DMS53 (cell line): ENCODE measurements at places on chromosomes 16 and 17.

GRCh38 chr16:85678016-85678415 is 10.7 kb downstream of the GINS2 start:
- DNase-seq, result no peak

DNA sequence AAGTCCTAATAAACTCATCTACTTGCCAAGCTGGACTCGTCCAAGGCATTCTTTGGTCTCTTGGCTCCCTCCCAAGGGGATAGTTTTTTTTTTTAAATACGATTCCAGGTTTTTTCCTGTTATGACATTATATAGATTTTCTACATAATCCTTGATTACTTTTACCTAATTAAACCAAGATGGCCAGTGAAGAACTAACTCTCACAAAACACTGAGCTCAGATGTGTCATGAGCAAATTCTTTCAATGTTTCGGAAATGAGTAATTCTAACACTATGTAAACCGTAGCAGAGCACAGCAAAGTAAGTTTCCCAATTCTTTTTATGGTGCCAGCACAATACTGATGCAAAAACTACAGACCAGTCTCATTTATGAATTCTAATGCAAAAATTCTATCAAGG is 1.8 kb downstream of the ZNF23 start:
- no peak for DNase-seq

GRCh38 chr17:38773258-38773657 is 20.7 kb downstream of the PSMB3 start:
- DNase-seq, result no peak

GRCh38 chr17:55322453-55322985 is 57.8 kb downstream of the HLF start:
- no peak for DNase-seq

DNA sequence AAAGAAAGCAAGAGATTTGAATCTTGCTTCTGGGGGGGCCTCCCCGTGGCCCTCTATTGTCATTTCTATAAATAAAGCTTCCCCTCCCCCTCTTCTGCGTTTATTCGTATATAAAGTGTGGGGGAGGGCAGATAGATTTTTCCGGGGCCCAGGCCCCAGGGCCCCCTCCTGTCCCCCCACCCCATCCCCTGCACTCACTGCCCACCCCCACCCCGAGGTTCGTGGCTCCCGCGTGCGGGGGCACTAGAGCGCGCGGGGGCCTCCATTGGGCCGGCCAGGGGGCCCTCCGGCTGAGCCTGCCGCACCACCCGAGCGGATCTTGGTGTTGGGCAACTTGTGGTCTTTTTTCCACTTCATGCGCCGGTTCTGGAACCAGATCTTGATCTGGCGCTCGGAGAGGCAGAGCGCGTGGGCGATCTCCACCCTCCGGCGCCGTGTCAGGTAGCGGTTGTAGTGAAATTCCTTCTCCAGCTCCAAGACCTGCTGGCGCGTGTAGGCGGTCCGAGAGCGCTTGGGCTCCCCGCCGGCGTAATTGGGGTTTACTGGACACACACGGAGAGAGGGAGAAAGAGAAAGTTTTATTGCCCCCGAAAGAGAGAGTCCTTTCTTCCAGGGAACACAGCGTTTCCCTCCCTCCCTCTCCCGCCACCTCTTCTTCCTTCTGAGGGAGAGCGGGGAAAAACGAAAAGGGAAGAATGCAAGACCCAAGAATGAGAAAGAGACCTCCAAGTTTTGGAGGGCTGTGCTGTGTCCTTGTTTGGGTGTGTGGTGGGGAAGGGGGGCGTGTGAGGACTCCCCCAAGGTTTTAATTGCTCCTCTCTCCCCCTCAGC is 1.5 kb downstream of the HOXB4 start:
- DNase-seq, result no peak

DNA sequence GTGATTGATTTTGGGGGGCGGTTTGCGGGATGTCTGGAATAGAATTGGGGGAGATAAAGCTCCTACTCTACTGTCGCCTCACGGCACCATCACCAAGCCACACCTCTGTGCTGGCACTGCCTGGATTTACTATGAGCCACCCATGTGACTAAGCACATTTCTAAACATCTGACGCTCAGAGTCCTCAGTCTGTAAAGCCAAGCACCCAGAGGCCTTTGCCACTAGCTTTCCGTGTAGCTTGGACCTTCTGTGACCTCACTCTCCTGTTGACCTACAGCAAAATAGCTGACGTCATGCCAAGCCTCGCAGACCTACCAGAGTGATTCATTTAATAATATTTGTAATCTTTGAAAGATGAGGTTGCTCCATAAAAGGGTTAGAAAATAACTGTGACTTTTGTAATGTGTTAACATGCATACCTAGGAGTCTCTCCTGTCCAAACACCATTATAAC is 38.5 kb upstream of the MYOCD start:
- DNase-seq, result peak; percentile 0

DNA sequence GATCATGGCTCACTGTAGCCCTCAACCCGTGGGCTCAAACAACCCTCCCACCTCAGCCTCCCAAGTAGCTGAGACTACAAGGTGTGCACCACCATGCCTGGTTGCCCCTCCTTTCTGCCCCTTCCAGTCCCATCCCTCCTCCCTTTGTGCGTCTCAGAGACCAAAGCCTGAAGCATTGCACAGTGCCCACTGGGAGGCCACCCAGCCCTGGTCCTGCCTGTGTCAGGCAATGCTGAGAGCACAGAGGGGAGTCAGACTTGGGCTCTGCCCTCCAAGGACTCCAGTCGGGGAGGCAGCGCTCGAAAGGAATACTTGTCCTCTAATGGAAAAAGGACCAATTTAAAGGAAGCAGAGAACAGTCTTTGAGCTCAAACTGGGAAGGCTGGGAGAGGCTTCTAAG is 20.4 kb downstream of the RAI1 start:
- no peak for DNase-seq

- DNase-seq, result no peak
These were observed 8.3 kb downstream of the HS3ST3B1 start for GRCh38 chr17:14308965-14309879.

DNA sequence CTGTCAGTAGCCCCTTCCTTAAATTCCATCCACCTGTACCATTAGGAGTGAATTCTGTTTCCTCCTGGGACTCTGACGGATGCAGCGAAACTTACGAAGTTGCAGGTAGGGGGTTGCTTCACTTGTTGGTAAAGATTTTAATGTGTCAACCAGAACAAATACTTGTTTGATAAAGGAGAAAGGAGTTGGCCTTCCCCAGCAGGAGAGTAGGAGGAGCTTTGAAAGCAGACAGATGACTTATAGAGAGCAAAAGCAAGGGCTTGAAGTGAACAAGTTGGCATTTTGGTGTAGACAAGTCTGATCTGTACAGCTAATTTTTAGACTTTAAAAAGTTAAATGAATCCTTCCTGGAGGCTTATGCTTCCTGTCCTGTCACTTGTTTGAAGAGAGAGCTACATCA is 38.1 kb upstream of the PMFBP1 start:
- no peak for DNase-seq

- no peak for DNase-seq
These were observed 114.4 kb downstream of the GRIN2A start for GRCh38 chr16:10067835-10068234.

DNA sequence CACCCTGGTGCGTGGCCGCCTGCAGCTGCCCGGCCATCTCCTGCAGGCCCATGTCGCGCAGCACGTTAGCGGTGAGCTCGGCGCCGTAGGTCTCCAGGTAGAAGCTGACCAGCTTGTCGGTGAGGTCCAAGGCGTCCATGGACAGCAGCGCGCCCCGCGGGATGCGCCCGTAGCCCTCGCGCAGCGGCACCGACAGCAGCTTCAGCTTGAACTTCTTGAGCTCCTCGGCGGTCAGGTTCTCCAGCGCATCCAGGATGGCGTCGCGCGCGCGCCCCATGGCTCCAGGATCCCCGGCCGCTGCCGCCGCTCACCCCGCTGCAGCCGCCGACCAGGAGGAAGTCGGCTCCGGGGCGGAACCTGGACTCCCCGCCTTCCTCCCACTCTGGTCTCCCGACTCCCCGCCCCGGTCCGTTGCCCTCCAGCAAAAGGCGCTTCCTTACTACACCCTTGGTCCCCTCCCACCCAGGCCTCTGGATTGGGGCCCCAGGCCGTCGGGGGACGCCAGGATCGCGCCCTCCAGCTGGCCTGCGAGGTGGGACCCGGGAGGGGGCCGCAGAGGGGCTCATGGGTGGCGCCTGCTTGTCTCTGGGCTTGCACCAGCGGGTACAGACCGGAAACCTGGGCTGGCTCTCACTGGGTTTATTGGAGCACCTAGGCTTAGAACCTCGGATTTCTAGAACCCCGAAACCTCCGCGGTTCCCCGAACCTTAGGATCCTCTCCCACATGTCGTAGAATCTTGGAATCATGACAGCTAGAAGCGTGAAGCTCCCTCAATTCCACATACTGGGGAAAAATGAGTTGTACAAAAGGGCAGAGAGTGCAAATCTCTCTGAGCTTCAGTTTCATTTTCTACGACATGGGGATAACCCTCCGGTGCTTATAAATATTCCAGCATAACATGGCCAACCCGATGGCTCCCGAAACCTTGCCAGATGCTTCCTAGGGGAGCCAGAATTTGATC is at the start of gene PYCARD:
Gene PYCARD, minus strand, starts transcription at position 347 of the 962 bp plus-strand sequence. Its CDS starts 70 bp downstream, at position 277.
- DNase-seq, result peak; percentile 58

DNA sequence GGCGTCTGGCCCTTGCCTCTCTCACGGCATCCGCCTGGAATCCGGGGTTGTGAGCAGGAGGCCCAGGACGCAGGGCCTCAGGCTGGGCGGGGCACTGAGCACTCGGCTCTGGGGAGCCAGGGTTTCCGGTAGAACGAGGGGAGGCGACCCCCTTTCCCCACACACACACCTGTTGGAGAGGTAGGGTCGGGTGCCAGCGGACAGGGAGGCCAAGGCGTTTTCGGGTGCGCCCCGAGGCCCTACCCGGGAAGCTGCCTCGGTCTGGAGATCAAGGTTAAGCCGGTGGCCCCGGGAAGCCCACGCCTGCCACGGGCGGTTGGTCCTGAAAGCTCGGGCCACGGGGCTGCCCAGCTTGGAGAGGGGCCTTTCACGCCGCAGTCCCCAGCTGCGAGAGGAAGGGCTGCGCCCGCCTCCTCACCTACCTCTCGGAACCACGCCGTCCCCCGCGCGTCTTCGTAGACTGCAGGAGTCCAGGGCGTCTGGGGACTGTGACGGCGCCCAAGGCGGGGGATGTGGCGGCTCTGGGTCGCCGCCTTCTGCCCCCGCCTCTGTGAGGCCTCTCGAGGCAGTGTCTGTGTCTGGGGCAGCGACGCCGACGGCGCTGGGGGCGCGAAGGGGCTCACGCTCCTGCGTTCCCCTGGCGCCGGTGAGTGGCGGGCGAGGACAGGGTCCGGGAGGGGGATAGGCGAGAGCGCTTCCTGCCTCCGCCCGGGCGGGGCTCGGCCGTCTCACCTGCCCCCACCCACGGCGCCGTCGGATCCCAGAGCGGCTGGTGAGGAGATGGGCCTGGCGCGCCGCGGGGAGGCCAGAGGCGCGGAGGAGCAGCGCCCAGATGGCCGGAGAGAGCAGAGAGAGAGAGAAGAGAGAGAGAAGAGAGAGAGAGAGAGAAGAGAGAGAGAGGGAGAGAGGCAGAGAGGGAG is 20.3 kb upstream of the HOXB9 start:
- no peak for DNase-seq

DNA sequence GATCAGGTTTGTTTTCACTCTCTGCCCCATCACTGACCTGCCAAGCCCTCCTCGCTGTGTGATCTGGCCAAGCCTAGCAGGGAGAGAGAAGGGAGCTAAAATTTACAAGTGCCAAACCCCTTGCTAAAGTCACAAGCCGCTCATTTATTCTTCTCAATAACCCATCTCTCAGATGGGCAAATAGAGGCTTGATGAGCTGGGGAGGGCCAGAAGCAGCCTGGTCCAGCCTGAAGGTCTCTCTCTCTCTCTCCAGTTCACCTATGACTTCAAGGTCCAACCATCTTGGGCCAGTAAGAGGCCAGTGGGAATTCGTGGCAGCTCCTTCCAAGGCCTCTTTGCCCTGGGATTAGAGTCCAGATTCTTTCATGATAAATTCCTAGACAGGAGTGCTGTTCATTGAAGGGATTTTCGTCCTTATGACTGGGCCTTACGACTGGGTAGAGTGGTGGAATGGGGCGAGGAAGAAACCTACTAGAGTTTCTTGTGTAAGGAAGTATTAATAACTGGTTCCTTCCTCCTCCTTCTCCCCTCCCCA is 3.4 kb downstream of the CA7 start:
- no peak for DNase-seq

DNA sequence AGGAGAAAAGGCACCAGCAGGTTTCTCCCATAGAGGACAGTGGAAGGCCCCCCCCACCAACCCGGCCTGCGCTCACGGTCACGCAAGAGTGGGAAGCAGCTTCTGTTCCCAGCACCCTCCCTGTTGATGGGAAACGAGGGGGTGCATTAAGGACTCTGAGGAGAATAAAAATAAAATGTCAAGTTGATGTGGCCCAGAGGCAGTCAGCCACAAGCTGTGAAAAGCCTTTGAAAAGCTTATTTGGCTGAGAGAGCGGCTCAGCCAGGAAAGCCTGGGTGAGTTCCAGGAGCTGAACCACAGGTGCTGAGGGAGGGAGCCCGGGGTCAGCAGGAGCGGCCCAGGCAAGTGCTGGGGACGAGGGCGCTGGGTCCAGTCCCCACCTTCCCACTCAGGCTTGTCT is 26.9 kb upstream of the SPATA32 start:
- DNase-seq, result no peak

DNA sequence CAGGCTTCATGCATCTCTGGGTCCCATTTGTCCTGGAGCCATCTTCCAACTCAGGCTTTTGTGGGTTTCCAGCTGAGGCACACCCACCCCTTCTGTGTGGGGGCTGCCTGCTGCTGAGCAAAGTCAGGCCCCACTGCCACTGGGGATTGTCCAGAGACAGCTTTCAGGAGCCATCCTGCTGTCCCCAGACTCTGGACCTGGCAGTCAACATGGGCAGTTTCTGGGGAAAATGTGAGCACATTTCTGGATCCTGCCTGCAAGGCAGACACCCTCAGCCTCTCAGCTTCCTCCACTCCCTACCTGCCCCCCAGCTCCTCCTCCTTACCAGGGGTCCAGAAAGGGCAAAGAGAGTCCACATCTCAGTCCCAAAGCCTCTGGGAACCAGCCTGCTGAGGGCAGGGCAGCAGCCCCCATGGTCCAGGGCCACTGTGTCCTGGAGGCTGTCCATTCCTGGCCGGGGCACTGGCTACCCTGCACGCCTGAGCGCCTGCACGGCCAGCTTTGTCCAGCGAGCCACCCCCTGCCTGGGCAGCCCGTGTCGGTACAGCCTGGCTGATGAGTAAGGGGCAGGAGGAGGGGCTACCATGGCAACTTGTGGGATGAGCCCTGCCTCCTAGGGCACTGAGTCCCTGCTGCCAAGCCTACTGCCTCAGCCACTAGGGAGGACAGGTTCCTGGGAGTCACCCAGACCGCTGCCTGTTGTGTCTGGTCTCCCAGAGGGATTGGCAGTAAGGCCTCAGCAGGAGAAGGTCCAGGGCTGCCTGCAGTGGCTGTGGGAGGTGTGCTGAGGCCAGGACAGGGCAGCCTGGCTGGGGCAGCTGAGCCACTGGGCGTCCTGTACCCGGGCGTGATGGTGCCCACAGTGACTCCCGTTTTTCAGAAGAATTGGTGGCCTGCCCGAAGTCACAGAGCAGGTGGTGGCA is at the start of gene SLC47A2:
Gene SLC47A2, minus strand, starts transcription at position 477 of the 923 bp plus-strand sequence. Its CDS starts 29 bp downstream, at position 448.
- peak; percentile 14 for DNase-seq
